ENCODE measurements at places on chromosomes 3 and 15.
A peak's percentile ranks its signal among the peaks of the same experiment; 100 is the strongest.

DNA sequence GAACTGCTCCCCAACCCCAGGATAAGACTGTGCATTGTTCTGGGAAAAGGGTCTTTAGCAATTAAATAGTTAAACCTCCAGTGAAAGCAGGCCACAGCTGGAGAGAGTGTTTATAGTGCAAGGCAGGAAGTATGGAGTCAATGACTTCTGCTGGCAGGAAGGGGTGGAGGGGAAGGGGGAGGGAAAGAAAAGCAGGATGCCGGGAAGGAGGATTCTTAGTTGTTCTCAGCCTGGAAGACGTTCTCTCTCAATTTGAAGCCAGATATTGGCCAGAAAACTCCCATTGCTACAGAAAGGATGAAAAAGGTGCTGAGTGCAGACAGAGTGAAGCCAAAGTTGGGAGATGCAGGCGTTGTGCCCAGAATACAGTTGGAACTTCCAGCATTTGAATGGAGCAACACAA is 35.7 kb upstream of the ACTL6A start:
- DNase-seq = peak; percentile 80

DNA sequence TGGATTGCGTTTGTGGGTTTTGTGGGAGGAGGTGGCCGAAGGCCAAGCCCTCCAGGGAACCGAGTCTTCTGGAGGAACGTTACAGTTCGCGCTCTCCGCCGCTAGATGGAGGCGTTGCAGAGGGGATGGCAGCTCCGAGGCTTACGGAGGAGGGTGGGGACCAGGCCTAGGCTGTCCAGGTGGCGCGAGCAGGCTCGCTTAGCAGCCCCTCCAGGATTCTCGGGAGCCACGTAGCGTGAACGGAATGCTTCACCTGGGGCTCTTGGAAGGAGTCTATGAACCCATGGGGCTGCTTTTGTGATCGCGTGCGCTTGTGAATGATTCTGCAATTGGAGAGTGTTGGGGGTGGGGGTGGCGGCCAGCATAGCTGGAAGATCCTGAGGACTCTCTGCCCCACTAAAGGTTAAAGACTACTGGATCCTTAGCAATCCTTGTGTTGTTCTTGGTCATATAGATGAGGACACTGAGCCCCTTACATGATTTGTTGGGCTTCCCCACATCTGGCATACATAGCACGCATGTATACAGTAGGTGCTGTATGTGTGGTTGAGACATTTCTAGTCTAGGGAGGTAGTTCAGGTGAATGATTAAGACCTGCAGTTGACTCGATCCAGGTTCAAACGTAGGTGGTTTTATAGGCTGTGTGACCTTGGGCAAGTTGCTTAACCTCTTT is 25.7 kb downstream of the FAM3D start:
- DNase-seq = peak; percentile 71

DNA sequence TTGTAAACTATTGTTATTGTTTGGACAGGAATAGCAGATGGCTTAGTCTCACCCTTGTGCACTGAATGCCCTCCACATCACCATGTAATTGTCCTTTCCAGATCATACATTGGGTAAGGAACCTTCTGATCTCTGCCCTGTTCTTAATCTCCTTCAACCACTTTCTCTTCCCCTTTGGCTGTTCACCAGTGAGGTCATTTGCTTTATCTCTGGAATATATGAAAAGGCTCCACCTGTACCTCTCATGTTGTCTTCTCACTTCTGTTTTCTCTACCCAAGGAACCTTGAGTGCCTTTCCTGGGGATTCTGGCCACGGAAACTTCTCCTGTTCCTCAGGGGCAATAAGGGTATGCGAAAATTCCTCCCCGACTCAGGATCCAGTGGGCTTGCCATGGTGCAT is 28.5 kb downstream of the MCTP2 start:
- DNase-seq = no peak

DNA sequence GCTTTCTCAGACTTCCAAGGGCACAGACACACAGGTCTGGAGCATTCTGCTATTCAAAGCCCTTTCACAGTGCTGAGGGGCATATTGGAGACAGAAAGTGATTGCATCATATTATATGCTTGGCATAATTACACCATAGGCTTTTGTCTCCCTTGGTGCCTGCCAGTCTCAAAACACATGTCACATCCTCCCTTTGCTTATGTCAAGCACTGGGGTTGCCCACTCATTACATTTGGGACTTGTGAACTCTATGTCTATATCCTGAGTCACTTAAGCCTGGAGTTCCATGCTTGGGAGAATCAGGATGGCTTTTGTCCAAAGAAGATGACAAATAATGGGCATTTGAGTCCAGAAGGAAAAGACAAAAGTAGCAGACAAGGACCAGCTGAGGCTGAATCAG is 12.3 kb upstream of the PDZRN3 start:
- DNase-seq = no peak

DNA sequence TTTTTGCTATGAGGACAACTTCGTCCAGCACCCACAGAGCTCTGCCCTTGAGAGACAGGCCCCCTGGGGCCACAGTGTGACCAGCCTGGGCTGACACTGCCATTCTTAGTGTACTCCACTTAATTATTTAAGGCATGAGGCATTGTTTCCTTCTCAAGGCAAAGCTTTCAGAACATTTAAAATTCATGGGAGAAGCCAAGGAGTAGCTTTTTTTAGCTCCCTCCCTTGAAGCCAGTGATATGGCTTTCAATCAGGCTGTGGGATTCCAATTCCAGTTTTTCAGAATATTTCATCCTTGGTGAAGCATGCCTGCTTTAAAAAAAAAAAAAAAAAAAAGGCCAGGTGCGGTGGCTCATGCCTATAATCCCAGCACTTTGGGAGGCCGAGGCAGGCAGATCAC is 21.3 kb downstream of the HOMER2 start:
- DNase-seq = no peak

DNA sequence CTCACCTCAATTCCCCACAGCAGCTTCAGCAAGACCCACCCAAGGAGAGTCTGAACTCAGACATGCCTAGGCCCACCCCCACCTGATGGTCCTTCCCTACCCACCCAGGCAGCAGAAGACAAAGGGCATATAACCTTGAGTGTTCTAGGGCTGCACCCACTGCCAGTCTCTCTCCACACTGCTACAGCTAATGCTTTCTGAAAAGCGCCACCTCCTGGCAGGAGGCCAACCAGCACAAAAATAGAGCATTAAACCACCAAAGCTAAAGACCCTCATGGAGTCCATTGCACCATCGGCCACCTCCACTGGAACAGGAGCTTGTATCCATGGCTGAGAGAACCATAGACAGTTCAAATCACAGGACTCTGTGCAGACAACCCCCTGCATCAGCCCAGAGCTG is 11.3 kb upstream of the RPL39L start:
- no peak for DNase-seq

DNA sequence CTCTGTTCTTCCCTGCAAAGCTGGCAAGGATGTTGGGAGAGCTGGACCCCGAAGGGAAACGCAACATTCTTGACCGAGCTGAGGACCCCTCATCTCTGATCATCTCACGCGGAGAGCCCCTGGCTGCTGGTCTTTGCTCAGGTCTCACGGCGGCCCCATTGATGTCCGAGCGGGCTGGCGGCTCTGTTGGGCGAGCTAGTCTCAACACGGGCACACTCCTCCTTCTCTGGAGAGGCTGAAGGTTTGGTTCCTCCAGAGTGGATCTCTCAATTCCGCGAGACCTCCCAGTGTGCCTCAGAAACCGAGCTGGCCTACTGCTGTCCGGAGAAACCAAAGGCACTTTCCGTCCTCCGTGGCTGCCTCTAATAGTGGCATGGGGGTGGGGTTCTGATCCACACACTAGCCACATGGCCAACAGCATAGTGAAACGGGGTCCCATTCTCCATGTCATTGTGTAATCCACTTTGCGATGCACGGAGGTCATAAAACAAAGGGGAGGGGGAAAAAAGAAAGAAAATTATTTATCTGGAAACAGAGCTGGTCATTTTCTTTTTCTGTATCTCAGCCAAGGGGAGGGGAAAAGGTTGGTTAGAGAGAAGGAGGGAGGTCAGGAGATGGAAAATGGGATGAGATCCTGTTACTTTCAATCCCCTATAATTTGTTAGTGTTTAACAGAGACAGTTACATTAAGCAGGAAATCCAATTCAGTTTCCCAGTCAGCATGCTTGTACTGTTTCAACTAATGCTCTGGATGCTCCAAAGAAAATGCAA is 1.3 kb downstream of the CCDC80 start:
- no peak for DNase-seq

DNA sequence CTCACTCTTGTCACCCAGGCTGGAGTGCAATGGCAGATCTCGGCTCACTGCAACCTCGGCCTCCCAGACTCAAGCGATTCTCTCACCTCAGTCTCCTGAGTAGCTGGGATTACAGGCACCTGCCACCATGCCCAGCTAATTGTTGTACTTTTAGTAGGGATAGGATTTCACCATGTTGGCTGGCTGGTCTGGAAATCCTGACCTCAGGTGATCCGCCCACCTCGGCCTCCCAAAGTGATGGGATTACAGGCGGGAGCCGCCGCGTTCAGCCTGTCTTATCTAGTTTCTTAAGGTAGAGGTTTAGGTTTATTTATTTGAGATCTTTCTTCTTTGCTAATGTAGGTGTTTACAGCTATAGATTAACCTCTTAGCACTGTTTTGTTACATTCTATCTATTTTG is 708.8 kb downstream of the ZNF385D start:
- no peak for DNase-seq

DNA sequence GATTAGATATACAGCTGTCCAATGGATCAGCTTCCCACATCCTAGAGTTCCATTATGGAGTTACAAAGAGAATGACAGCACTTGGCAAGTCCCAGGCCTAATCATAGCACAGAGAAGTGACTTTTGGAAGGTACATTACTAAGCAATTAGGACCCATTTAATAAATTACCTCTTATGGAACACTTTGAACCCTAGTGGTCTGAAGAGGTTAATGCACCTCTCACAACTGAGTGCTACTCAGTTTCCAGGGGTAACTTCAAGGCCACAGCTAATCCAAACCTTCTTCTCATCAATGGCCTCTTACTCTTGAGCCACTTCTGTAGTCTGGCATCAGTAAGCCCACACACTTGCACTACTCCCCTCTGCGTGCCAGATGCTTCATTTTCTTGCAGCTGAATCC is 34.9 kb upstream of the MEIS2 start:
- no peak for DNase-seq

DNA sequence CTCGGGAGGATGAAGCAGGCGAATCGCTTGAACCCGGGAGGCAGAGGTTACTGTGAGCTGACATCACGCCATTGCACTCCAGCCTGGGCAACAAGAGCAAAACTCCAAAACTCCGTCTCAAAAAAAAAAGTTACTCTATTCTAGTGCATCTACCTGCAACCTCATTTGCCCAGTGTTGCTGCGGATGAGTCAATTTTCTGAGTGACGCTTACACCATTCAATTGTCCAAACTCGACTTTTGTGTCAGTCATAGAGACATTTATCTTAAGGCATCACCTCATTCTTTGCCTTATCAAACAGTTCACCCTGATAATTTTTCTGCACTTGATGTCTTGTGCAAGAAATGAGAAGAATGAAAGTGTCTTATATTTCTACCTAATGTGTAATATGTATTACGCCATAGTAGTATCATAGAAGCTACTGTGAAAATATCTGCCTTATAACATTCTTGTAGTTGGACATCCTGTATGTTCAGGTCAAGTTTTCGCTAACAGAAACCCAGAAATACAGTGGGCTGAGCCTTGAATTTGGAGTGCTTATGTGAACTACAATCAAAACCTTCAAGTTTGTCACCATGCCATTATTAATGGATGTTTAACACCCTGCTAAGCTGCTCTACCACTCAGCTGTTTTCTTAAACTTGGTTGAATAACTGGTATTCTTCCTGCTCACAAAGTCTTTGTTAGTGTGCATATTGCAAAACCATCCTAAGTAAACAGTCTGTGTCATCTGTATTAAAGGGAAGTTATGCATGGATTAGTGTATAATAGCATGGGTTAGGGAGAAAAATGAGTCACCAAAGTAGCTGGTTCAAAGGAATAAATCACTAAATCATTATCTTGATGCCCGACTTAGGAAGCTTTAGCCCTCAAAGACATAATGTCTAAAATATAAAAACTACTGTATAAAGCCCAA is 531.0 kb upstream of the NR2F2 start:
- DNase-seq = peak; percentile 87

- DNase-seq = no peak
These were observed 46.2 kb upstream of the PPP4R2 start for GRCh38 chr3:72950372-72950771.
